Urothelium cell line (cell line): ENCODE measurements at places on chromosomes 1 and 21.

- no peak for DNase-seq
These were observed 992 bp downstream of the TENT5C start for GRCh38 chr1:117606649-117607430.

- no peak for DNase-seq
These were observed 654.6 kb downstream of the ADGRL2 start for GRCh38 chr1:82455342-82455741.

- DNase-seq = no peak
These were observed 30.6 kb upstream of the SSBP3 start for GRCh38 chr1:54436826-54437225.

GRCh38 chr1:226545836-226546596 lies 2.5 kb upstream of the STUM start:
- no peak for DNase-seq

GRCh38 chr21:21156957-21157356 lies 158.7 kb downstream of the NCAM2 start:
- no peak for DNase-seq
